ENCODE measurements at places on chromosomes 2 and 18.

DNA sequence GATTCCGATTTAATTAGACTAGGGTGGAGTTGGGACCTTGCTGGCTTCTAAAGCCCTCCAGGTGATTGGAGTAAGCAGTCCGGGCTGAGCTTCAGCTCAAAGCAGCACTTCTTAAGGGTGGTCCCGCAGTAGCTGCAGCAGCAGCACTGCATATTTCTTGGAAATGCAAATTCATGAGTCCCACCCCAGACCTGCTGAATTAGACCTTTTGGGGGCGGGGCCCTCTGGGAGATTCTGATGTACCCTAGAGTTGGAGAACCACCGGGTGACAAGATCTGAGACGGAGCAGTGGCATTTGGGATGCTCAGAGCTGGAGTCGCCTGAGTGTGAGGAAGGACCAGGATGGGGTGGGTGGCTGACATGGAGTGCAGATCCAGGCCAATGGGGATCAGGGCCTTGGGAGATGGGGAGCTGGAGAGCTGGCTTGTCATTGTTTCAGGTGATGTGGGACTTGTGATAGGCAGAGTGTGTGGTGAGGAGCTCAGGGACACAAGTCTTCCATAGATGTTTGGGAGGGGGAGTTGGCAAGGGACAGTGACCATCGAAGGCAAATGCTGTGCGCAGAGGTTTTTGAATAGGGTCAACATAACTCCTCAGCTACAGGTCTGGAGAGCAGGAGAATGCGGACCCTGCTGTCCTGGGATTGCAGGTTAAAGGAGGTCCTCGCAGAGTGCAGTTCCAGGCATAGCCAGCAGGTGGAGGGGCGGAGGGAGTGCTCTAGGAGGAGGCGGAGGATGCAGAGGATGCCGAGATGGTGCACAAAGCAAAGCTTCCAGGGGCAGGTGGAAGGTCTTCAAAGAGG, 130.9 kb upstream of the RAB12 start:
- DNase-seq: no peak

- DNase-seq: peak; percentile 1
Measured at GRCh38 chr2:206642075-206643025, at the start of gene FAM237A. Gene FAM237A (plus strand): TSS chr2:206642487. CDS start chr2:206644237, 1,750 bp downstream.

DNA sequence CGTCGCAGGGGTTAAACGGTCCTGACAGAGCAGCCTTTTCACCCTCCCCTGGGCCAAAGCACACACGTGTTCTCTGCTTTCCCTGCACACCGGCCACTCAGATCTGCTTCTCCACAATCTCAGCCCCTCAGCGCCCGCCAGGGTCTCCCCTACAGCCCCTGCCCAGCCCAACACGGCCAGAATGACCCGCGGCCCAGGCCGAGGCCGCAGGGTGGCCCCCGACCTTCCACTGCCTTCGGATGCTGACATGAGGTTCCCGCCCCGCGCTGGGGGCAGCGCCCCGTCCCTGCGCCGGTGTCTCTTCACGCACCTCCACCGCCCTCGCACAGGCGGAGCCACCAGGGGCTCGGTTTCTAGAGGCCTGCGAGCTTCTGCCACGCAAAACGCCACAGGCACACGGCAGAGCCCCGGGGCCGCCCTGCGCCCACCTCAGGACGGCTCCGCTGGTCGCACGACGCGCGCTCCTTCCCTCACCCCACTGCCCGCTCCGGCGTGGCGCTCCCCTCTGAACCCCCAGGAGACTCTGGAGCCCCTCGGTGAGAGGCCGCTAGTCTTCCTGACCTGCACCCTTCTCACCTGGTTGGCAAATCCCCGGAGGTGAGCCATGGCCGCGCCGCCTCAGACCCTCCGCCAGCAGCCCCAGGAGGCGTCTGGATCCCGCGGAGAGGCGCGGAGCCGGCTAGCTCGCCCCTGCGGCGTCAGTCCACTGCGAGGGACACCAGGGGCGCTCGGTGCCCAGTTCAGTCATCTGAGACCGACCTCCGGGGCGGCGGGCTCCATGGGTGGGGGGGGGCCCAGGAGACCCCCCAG, 749 bp downstream of the STK25 start:
- DNase-seq: no peak

- DNase-seq: no peak
Measured at GRCh38 chr18:7116001-7116730, 1.4 kb downstream of the LAMA1 start.

DNA sequence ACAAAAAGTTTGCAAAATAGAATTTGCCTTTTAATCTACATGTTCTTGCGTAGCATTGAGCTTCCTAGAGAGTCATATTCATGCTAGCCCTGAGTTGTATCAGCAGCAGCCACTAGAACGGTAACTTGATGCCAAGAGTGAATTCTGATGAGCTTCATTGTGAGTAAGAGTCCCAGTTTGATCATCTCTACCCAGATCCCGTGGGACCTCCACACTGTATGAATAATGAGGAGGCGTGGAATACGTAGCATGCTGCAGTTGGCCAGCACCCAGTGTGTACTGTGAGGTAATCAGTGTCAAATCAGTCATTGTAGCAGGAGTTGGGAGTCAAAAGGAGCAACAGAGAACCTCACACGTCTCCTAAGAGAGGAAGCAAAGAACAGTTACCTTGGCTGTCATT, 197.9 kb downstream of the NEDD4L start:
- peak; percentile 51 for DNase-seq

GRCh38 chr2:197613509-197613987, 61.8 kb downstream of the RFTN2 start:
- no peak for DNase-seq

DNA sequence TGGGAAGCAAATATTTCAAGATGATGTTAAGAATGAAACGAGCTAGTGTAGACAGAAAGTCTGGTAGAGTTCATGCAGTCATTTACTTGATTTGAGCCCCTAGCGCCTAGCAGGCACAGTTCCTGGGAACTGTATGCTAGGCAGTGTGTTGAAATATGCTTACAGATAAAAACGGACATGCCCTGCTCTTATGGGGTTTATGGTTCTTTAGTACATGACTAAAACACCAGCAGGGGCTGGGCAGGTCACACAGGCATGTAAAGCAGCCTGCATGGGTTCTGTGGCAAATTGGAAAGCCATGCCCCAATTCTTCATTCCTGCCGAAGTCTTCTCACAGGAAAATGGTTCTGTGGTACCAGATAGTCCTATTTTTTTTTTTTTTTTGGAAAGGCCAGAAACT, 27.3 kb upstream of the MGAT5 start:
- DNase-seq: no peak

DNA sequence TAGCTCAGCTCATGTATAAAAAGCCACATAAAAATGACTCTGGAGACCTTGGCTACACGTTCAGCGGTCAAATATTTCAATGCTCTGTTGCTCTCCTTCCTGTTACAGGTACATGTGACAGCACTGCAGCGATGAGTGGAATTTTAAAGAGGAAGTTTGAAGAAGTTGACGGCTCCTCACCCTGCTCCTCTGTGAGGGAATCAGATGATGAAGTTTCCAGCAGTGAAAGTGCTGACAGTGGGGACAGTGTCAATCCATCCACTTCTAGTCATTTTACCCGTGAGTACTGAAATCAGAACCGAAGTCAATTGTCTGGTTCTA, 125.4 kb downstream of the CSRNP3 start:
- DNase-seq: no peak

- DNase-seq: no peak
Measured at GRCh38 chr2:157815421-157815820, 60.7 kb downstream of the ACVR1 start.

DNA sequence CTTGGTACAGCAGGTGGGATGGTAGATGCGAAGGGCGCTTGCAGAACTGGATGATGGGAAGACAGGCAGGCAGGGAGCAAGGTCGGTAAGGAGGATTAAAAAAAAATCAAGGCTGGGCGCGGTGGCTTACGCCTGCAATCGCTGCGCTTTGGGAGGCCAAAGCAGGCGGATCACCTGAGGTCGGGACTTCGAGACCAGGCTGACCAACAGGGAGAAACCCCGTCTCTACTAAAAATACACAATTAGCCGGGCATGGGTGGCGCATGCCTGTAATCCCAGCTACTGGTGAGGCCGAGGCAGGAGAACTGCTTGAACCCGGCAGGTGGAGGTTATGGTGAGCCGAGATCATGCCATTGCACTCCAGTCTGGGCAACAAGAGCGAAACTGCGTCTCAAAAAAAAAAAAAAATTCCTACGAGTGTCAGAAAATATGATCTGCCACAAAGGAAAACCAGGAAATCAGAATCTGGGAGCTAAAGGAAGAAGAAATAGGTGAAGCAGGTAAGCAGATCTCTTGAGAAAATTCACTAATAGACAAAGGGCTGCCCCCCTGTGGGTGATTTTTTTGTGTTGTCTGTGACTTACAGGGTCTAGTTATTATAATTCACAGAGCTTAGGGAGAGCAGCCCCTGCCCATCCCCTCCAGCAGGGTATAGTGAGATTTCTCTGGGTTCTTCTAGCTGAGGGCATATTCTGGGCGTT, 46.2 kb downstream of the C2orf42 start:
- no peak for DNase-seq

- DNase-seq: peak; percentile 53
Measured at GRCh38 chr2:28567061-28567471, 71.2 kb downstream of the PLB1 start.

GRCh38 chr2:41216978-41217377, 765.1 kb upstream of the SLC8A1 start:
- no peak for DNase-seq

DNA sequence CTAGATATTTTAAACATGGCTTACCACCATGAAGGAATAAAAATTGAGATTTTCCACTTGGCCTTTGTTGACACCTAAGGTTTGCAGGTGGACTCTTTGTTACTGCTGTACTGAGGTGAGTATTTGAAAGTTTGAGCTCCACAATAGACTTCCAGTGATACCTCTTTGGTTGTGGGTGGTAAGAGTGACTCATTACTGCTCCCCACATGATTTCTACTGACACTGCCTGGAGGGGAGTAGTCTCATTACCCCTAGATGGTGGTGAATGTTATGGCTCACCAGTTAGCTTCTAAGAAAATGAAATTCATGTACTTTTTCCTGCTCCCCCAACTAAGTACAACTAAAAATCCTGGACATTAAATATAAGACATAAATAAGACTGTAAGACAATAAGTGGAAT, 1183.1 kb upstream of the TMEFF2 start:
- DNase-seq: no peak

- no peak for DNase-seq
Measured at GRCh38 chr2:149033716-149034115, 4.8 kb upstream of the LYPD6B start.

DNA sequence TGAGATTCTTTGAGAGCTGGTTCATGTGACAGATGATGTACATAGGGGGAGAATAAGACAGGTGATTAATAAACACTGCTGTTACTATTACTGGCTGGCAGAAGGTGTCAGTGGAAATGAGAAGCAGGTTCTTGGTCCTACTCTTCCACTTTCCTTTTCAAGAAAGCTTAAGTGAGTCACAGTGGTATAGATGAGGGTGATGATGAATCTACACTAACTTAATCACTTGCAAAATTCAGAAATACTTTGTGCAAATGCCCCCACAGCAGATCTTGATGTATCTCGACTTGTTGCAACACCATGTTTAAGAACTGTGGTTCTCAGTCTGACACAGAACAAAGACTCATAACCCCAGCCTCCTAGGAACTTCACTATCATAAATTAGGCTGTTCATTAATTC, 35.9 kb upstream of the MGAT5 start:
- peak; percentile 15 for DNase-seq

GRCh38 chr2:45612285-45612684, 1.2 kb upstream of the SRBD1 start:
- no peak for DNase-seq

- no peak for DNase-seq
Measured at GRCh38 chr18:62493033-62493862, 29.6 kb upstream of the ZCCHC2 start.

DNA sequence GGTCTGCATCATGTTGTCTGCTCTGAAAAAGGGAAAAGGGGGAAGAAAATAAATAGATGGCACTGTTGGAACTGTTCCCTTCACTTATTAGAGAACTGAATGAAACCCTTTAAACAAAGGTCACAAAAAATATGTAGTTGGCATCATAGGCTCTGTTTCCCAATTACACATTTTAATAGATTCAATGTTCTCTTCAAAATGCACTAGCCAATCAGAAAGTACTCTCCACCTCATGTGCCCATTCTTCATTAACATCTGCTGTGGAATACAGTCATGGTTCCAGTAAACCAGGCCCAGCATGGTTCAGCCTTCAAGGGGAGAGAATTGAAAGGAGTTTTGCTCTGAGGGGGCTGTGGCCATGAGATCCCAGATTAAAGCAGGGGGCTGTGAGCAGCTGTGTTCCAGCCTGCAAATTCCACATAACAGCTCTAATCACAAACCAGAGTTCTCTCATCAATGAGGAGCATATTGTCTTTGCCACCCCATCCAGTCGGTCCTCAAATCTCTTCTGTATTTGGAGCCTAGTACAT, 165.9 kb upstream of the CREB1 start:
- DNase-seq: no peak

- peak; percentile 100 for DNase-seq
Measured at GRCh38 chr2:104853534-104854497, at the start of gene POU3F3. Gene POU3F3 (plus strand): TSS chr2:104854115. CDS start chr2:104855511, 1,396 bp downstream.

GRCh38 chr2:230077851-230078547, 9.3 kb upstream of the SLC16A14 start:
- no peak for DNase-seq

- DNase-seq: peak; percentile 74
Measured at GRCh38 chr2:96969321-96969720, 17.1 kb downstream of the FAM178B start.

DNA sequence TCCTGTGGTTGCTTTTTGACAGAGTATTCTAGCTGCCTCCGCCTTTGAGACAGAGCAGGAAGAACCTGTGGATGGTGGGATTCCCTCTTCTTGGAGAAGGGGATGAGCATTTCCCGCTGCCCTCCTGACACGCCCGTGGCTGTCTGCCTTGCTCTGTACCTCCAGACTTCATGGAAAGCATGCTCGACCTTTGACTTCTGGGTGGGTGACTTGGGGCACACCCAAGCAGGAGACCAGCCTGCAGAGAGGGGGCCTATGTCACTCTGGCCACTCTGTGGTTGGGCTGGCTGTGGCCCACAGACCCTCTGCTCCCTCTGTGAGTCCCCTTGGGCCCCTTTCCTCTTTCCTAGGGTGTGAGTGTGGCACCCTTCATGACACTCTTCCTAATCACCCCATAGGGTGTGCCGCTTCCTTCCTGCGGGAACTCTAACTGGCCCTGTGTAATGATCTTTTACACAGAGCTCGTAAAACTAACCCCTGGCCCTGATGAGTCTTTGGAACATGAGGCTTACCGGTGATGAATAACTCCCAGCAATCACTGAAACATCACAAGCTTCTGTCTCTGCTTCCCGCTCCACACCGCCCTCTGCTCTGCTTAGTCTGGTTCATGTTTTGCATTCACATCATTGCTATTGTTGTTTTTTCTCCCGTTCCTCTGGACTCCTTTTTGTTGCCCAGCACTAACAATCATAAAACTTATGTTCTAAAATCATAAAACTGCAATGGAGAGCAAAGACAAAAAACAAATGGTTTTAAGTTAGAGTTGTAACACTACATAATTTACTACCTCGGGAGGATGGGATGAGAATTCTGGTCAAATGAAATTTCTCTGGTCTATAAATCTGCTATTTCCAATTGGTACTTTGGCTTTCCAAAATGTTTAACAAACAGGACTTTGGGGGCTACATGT, 101.1 kb downstream of the SH3YL1 start:
- no peak for DNase-seq

GRCh38 chr2:105671156-105671555, 73.6 kb upstream of the NCK2 start:
- no peak for DNase-seq

Measured in putamen (tissue), 1 donor.